ENCODE measurements at places on chromosomes 2 and 18.

GRCh38 chr2:233426619-233427342 is 72.5 kb downstream of the DGKD start:
- DNase-seq: peak; percentile 87

DNA sequence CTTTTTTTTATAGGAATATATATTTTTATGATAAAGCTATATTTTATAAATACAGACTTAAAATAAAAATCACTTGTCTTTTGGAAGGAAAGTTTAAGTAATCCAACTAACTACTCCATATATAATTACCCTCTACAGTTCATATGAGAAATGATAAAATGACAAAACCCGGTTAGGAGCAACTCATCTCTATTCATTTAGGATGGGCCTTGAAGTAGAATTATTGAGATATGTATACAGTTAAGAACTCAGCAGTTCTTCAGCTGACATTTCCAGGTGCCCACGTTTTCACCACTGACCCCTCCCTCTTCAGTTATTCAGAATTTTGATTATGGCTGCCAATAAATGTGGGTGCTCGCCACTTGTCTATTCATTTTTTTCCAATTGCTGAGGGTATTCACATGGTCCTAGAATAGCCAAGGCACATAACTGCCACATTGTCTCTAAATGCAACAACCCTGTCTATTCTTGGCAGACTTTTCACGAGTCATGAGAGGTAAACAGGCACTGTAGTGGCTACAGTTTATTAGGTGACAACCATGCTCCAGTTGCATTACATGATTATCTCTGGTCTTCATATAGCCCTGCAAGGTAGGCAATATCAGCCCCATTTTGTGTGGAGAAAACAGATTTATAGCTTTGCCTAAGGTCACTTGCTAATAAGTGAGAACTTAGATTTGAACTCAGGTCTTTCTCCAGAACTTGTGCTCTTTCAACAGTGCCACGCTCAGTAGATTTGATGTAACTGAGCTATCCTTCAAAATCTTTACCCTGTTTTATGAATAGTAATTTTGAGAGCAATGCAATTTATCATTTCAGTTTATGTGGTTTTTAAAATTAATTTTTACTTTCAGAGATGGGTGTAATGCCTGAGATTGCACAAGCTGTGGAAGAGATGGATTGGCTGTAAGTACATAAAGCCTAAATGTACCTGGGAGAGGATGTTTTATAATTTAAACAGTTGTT is 2.9 kb downstream of the DDX1 start:
- no peak for DNase-seq

DNA sequence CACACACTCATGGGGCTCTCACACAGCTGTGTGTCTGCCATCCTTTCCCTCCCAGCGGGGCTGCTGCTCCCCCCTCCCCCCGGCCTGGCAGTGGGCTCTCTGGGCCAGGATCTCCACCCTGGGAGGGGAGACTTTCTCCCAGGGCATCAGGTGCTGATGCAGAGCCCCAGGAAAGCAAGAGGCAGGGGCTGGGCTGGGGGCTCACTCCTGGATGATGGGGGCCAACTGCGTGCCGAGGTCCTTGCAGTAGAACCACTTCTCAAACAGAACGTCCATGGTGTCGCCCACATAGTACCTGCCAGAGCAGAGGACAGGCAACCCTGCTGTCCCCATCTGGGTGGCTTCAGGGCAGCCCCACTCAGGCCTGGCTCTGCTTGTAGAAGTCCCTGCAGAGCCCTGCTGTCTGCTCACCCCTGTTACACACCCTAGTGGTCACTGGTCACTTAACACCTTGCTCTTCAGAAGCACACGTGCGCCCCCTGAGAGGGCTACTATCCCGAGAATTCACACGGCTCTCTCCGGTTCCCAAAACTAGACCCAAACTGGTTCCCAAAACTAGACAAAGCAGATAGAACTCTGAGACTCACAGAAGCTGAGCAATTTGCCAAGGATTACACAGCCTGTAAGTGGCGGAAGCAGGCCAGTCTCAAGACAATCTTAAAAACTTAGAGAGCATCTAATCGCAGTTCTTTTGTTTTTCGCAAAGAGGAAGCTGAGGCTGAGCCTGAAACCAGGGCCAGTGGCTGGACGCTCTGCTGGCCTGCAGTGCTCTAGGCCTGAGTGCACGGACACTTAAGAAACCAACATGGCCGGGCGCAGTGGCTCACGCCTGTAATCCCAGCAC is 6.6 kb upstream of the OXER1 start:
- DNase-seq: peak; percentile 52

DNA sequence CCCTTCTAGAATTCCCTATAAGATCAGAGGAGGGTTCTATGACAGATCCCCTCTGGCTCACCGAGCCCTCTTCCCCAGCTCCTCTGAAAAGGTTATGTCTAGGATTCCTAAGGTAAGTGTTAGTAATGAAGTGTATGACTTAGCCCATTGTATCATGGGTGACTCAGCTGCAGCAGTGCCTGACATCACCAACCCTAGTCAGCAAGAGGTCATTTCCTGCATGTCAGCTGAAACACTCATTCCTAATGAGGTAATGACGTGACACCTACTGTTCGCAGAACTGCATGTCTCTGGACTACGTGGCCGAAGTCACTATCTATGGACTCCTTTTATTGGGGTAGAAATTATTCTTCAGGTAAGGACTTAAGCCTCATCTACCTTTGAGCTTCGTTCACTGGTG is 196.1 kb upstream of the MYT1L start:
- no peak for DNase-seq

DNA sequence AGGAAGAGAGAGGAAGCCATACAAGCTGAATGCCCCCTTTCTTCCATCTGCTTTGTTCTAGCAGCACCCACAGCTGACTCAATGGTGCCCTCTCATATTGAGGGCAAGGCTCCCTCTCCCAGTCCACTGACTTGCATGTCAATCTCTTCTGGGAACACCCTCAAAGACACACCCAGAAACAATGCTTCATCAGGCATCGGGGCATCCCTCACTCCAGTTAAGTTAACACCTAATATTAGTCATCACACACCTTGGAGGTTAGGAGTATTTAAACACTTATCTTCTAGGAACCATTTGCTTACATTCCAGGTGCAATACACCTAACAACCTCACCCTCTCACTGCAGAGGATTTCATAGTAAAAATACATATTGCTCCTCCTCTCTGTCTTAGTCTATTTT is 993.5 kb upstream of the DDX18 start:
- DNase-seq: no peak

DNA sequence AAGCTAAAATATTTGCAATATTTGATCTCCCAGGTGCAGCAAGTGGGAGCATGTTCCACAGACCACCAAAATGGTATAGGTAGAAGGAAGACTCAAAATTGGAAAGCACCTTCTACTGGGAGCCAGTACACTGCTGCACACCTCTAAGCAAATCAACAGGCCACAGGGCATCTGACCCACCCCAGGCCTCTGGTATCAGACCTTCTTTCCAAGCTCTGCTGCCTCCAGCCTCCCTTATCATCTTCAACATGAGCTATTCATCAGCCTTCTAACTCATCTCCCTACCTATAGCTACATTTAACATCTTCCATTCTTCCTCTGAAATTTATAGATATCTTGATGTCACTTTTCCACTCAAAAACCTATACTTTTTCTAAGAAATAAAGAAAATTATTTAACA is 294.8 kb downstream of the ZEB2 start:
- DNase-seq: no peak

DNA sequence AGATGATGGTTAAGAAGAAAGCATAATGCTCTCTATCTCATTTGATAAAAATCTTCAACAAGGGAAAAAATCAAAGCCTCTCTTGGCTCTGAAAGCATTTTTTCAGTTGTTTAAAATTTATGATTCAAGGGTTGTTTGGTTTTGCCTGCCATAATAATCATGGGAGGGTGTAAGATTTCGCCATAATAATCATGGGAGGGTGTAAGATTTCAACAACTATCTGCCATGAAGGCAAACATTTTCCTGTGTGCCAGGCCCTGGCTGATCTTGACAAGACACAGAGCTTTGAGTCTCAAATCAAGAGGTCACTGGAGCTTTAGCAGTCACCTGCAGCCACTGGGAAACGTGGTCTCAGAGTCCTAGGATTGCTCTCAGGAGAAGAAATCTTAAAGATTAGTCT is 175.1 kb upstream of the PIEZO2 start:
- DNase-seq: peak; percentile 87

DNA sequence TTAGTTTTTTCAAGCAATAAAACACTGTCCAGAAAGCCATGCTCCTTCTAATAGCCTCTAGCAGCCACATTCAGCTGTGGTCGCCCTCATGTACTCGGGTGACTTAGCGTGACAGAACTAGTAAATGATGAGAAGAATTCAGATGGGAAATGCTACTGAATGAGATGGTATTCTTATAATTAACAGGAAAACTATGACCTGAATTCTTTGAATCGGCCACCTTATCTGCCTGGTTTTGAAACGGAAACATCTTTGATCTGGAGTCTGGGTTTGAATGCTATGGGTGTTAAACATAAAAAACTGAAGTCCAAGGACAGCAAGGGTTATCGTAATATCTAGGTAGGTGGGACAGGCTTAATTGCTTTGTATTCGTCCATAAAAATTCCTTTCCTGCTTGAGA is 138.8 kb upstream of the DNMT3A start:
- DNase-seq: no peak

GRCh38 chr18:77366067-77366719 is 116.5 kb downstream of the GALR1 start:
- no peak for DNase-seq

GRCh38 chr2:96959406-96960110 is 26.8 kb downstream of the FAM178B start:
- DNase-seq: no peak

- no peak for DNase-seq
These were observed 41.0 kb downstream of the LPIN2 start for GRCh38 chr18:2971741-2972552.

- DNase-seq: no peak
These were observed 803.3 kb upstream of the CELF4 start for GRCh38 chr18:38368886-38369285.

DNA sequence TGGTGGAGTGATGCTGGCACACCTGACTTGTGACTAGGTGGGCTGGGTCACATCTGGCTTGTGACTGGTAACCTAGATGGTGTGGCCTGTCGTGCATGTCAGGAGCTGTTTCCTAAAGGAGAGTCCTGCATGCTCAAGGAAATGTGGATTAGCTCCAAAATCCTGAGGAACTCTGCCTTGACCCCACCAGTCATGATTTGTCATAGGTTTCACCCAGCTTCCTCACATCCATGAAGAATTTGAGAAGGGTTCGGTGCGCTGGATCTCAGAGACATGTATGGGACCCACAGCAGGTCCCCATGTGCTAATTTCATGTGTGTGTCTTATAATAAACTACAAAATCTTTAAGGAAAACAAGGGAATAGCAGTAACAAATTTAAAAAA is 107.2 kb downstream of the COL6A3 start:
- no peak for DNase-seq

- no peak for DNase-seq
These were observed 17.0 kb downstream of the RTN4 start for GRCh38 chr2:55033076-55033742.

- no peak for DNase-seq
These were observed 43.8 kb upstream of the DYSF start for GRCh38 chr2:71409611-71410010.

- no peak for DNase-seq
These were observed 387.1 kb downstream of the RND3 start for GRCh38 chr2:150100336-150100735.

GRCh38 chr18:35826477-35826876 is 146.0 kb upstream of the RMP24 start:
- DNase-seq: no peak

DNA sequence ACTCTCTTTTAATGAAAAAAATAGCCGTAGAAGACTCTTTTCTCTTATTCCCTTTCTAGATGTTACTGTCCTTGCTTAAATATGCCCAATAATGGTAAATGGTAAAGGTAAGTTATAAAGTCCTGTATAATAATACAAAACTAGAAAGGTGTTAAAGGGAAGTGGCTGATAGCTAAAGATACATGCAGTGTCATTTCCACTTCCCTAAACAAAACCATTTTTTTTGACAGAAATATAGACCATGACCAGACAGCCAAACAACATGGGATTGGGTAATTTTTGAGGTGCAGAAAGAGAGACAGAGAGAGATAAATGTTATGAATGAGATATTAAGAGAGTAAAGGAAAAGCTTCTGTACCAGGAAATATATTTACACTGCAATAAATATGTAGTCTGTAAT is 731.7 kb upstream of the REG3G start:
- no peak for DNase-seq

- no peak for DNase-seq
These were observed 573 bp downstream of the PAIP2B start for GRCh38 chr2:71226096-71226964.

DNA sequence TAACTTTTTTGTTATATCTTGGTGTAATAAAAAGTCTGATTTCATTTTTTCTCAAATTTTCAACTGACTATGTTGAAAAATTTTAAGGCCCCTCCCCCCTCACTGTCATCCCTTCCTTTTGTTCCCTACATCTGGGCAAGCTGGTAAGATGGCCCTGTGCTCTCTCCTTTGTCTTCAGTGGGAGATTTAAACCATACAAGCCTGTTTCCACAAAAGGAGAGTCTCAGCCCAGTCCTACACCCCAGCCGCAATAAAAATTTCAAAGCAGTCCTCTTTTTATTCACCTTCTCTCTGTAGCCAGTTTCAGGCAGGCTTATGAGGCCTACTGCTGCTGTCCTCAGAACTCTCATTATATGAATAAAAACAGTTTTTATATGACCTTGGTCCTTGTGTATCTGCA is 630.5 kb downstream of the CBLN2 start:
- no peak for DNase-seq

DNA sequence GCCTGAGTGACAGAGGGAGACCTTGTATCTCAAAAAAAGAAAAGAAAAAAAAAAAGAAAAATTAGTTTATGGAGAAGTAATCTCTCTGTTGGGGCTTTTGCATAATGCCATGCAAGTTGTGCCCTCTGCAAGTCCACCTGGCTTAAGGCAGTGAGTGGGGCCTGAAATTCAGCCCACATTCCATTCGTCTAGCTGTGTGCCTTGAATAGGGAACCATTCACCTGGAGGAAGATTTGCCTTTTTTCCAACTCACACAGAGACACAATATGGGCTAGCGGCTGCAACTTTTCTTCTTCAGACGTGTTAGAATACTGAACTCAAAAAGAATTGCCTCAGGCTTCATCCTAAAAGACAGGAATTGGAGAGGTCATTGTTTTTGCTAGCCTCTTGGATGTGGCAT is 160.0 kb upstream of the STON1 start:
- DNase-seq: no peak

GRCh38 chr2:168196764-168197180 is 50.6 kb downstream of the STK39 start:
- DNase-seq: no peak

- DNase-seq: no peak
These were observed 14.8 kb downstream of the ZAP70 start for GRCh38 chr2:97728091-97728731.

- peak; percentile 59 for DNase-seq
These were observed at the start of gene ITGA4 for GRCh38 chr2:181457121-181457740. ITGA4 (plus strand) TSS chr2:181457386; CDS start chr2:181457655, 269 bp downstream.

DNA sequence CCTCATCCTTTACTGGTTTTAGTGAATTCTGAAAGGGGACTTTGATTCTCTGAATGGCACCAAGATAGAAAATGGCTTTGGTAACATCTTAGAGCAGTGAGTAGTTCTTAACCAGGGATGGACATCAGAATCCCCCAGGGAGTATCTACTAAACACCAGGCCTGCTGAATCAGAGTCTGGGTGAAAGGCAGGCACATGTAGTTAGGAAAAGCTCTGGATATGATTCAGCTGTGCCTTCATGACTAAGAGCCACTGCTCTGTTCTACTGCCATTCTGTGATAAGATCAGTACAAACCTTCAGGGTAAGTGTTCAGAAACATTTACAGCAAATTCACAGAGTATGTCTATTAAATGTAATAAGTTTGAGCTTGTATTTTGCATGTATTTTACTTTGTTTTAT is 46.2 kb upstream of the B3GNT2 start:
- peak; percentile 95 for DNase-seq

Data from amniotic epithelial cell (primary cell).